ENCODE measurements at places on chromosomes 1 and 21.

DNA sequence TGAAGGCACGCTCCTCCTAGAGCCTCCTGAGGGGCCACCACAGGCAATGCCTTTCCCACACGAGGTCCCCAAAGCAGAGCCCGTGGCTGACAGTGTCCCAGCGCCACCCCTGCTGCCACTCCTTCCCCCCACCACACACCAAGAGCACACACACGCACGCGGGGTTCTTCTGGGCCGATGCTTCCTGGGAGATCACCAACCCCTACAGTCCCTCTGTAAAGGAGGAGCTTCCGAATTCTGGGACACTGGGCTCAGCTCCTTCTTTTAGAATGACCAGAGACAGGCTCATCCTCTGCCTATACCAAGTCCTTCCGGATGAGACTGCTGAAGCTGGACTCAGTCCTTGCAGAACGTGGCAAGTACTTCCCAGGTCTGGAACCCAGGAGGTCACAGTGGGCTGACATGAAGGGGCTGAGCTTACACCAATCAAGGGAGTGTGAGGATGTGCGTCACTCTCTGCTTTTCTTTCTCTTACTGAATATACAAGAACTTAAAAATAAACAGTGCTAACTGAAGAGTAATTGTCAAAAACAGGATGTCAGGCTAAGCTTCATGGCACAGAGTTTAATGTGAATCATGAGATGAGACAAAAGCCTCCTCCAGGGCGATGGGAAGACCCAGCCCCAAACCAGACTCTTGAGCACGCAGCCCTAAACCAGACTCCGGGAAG lies 12.7 kb downstream of the SSU72 start:
- DNase-seq, result no peak

DNA sequence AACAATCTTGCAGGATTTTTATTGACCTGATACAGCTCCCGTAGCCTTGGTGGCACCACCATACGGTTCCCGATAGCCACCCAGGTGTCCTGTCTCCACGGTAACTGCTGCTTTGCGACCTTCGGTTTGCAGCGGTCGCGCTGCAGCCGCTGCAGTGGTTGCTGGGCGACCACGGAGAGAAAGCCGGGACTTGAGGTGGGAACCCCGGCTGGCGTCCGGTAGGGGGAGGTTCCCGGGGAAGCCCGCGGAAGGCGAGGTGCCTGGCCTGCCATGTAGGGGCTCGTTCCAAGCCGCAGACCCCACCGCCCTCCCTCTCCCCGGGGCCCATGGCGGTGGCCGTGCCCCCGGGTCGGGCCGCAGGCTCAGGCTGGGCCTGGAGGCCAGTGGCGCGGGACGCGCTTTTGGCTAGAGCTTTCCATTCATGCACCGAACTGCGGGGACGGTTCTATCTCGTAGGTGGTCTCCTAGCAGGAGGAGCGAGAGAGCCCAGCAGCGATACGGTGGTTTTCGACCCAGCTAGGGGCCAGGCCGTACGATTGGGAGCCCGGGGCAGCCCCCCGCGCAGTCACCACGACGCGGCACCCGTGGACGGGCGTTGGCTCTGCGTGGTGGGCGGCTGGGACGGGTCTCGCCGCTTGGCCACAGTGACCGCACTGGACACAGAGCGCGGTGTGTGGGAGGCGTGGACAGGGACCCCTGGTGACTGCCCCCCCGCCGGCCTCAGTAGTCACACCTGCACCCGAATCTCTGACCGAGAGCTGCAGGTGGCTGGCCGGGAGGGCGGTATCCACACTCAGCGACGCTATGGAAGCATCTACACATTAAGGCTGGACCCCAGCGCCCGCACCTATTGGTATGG lies at the start of gene KLHDC9:
Gene KLHDC9, plus strand, starts transcription at position 152 of the 859 bp plus-strand sequence. Its CDS starts 175 bp downstream, at position 327.
- no peak for DNase-seq

- DNase-seq, result no peak
These were observed 75.1 kb upstream of the NRIP1 start for GRCh38 chr21:15139898-15140297.

DNA sequence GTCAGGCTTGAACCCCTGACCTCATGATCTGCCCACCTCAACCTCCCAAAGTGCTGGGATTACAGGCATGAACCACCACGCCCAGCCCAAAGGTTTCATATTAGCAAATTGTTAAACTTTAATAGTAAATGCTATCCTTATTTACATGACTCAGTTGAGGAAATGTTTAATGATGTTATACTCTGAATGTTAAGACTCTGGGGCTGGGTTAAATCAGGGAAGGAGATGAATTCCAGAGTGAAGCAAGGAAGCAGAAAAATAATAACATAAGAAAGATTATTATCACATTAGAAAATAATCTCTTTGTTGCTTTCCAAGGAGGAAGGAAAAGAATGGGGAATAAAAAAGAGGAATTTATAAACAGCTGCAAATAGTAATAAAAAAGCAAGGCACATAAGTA lies 105.3 kb downstream of the PTGS2 start:
- no peak for DNase-seq

DNA sequence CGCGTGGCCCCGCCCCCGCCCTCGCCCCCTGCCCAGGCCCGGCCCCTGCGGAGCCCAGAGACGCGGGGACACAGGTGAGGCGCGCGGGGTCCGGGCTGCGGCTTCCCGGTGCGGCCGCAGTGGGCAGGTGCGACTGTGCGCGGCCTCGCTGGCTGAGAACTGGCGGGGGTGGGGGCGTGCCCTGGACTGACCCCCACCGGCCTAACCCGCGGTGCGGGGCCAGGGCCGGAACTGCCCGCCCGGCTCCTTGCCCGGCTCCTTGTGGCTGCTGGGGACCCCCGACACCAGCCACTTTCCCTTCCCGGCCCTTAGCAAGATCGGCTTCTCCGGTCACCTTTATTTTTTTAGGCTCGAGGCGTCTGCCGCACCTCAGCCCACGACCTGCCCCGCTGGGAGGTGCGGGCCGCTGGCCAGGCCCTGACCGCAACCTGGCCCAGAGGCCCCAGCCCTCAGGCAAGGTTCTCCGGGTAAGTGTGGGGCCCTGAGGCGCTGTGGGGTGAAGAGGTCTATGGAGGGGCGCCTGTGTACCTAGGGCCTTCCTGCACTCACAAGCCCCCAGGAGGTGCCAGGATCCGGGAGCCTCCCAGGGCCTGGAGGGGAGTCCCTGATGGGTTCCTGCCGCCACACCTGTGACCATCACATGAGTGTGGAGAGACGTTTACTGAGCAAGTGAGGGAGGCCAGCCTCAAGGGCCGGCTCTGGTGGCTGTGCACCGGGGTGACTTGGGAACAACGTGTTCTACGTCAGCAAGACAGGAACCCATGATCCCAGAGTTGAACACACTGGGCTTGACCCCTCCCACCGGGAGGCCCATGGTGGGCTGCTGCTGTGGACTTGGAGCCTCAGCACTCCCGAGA lies at the start of gene SMIM1:
Gene SMIM1, plus strand, starts transcription at position 35 of the 857 bp plus-strand sequence. CDS start 2,625 bp downstream, outside the sequence.
- DNase-seq, result no peak

DNA sequence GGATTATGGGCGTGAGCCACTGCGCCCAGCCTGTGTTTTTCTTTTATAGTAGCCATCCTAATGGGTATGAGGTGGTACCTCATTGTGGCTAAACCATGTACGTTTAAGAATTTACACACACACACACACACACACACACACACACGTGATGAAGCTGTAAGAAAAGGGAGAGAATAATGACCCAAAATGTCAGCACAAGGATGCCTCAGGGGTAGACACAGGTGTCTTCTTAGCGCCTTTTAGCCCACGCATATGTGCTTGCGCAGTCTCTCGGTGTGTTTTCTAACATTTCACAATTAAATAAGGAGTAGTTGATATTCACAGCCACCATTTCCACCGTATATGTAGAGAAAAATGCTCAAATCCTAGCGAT lies 782 bp upstream of the PFKL start:
- DNase-seq, result no peak

DNA sequence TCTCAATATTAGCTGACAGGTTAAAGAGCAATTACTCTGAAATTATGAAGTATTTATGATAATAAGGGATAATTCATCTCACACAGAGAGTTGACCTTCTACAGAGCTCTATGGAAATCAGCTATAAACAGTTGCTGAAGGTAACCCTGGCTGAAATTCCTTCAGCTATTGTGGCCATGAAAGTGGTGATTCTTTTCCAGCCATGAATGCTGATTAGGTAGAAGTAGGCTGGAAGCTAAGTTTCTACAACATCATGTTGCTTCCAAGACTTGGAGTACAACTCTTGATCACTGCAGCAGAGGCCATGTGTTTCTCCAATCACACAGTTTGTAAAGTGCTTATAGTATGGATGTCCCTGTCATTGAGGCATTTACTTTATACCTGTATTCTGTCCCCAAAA lies 2128.9 kb downstream of the MRPL39 start:
- no peak for DNase-seq

DNA sequence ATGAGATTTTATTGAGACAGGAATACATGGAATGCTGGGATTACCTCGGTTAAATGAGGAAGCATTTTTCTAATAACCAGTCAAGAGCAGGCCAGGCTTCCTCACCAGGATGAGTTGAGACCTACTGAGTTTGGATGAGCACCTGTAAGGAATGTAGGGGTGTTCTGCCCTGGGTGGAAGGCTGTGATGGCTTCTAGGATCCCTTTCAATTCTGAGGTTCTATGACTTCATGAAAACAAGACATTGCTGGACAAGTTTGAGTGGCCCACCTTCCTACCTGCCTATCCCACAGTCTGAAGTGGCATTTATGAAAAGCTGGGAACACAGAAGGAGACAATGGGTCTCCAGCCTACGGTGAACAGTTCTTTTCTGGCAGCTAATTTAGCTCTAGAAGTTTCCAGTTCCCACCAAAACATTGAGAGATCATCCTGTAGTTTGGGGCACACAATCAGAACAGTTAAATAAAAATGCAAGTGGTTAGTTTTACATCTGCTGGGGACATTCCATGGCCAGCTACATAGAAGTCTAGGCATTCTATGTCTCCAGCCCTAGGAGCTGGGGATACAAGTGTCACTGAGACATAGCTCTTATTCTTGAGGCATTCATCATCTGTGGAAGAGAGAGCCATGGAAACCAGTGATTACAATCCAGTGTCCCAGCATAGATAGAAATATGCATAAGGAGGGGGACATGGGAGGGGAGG lies 51.3 kb upstream of the TSPAN2 start:
- DNase-seq, result no peak

DNA sequence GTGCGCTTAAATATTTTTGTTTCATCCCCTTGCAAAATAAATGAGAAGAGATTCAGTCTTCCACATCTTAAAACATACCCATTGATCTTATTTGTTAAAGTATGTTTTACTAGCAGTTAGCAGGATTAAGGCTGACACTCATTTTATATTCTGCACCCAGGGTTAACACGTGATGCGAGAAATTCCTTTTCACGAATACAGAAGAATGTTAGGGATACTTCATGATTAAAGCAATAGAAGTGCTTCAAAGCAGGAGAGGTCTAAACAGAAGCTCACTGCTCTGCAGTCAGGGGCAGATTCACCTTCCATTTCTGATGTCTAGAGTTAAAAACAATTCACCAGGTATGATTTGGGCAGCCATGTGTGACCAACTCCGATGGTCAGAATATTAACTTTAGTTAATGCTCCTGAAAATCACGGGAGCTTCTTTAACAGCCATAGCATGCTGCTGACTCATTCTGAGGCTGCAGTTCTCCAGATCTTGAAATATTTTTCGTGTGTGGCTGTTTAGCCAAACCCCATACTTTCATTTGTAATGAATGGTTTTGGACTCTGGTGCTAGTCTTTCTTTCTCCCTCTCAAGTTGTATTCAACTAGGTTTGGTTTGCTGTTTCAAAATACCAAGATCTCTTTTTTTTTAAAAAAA lies 19.7 kb downstream of the BCAR3 start:
- no peak for DNase-seq

GRCh38 chr1:6783936-6784559 lies 1.2 kb upstream of the CAMTA1 start:
- DNase-seq, result no peak

- no peak for DNase-seq
These were observed at the start of gene GBP6 for GRCh38 chr1:89363638-89364536. Gene GBP6, plus strand, starts transcription at chr1:89364059. Its CDS starts 4,493 bp downstream, at chr1:89368552.

DNA sequence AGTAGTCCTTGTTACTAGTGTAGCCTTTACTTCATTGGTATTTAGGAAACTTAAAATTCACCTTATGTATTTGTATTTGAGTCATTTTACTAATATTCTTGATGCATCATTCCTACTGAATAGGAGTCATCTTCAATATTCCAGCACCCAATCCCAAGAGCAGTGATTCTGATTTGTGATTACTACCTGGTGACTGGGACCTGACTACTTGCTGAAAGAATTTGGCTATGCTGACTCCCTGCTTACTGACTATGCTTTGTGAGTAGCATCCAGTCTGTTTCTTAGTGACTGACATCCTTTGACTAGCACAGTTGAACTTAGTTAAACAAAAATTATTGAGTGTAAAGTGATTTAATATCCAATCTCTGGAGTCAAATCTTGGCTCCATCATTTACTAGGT lies 129.9 kb upstream of the NEGR1 start:
- no peak for DNase-seq

Data from stimulated activated CD4-positive, alpha-beta T cell treated with anti-CD3 and anti-CD28 coated beads, TNF-alpha, amount 100 ng/mL, for 1 hour (primary cell).